ENCODE measurements at places on chromosomes 5 and 9.

- no peak for DNase-seq
Measured at GRCh38 chr9:120481846-120482245, 98.1 kb downstream of the CDK5RAP2 start.

- no peak for DNase-seq
Measured at GRCh38 chr5:74477761-74478160, 162.8 kb downstream of the ENC1 start.

DNA sequence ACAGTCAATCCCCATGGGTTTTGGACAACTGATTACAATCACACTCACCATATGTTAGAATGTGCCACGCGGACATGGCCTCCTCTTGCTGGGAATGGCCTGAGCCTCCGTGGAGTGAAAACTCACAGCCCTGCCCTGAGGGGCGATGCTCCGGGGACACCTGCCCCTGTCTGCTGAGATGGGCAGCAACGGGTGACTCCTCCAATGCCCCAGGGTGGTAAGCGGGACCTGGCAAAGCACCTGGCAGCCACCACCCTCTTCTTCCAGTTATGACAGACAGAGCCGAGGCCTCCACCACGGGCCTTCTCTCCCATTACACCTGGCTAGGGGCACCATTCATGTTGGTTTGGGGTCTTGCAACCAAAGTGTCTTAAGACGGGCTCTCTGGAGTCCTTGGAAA, 94.9 kb upstream of the COL5A1 start:
- no peak for DNase-seq

- DNase-seq: no peak
Measured at GRCh38 chr9:135979547-135980166, 18.5 kb upstream of the UBAC1 start.

- DNase-seq: no peak
Measured at GRCh38 chr5:16727755-16728325, 111.0 kb upstream of the RETREG1 start.

- DNase-seq: no peak
Measured at GRCh38 chr9:115286411-115286810, 168.5 kb upstream of the TNC start.

DNA sequence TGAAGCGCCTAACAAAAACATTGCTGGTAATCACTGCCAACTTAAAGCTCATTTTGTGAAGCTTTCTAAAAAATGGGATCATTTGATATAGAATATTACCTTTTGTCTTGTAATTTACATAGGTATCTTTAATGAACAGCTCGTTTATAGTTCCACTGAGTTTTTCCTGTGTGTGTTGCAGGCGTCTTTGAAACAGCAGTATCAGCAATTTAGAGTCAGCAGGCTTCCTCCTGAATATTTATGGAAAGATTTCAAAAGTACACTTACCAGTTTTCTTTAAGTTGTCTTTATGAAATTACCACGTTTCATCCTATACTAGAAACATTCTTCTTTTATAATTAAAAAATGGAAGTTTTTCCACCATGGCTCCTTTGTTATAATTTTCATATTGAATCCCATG, 140.3 kb upstream of the GRIN3A start:
- DNase-seq: no peak

DNA sequence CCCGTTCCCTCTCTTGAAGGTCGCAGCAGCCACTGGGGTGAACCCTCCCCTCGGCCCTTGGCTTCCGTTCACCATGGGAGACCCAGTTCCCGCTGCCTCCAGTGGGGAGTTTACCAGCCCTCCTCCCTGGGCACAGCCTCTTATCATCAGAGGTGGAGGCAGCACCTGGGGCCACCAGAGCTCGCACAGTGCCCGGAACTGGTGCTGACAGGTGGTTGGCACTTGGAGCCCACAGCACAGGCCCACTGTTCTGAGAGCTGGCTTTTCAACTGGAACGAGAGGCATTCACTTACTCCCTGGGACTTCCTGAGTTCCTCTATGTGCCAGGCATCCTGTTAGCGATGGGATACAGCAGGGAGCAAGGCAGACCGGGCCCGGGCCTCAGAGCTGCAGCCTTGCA, 106.8 kb upstream of the FCN2 start:
- no peak for DNase-seq

DNA sequence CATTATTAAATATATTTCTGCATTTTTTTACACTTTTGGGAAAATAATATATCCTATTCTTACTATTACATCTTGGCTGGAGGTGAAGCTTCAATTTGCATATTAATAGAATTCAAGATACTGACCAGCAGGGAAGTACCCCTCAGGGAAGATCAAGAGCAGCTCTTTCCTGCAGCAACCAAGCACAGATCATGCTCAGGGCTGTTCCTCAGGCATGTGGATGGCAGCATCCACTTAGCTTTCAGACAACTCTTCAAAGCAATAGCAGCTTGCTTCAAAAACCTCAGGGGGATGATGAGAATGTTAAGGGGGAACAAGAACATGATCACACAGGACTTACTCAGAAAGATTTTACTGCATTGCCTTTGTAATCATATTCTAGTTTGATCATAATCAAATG, 731.8 kb downstream of the SEMA5A start:
- DNase-seq: no peak

DNA sequence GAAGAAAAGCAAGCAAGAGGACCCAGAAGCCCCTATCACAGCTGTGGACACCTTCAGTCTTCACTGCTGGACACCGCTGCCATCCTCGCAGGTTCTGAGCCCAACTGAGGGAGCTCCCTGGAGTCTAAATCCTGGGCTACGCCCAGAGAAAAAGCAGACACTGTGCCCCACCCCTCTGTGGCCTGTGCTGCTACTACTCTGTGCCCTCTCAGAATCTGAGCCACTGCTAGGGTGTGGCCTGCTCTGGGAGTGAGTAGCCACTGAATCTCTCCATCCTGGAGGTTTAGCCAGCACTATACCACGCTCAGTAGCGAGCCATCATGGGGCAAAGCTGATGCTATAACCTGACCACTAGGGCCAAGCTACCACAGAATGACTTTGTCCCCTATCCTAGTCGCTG, 338.2 kb downstream of the NPR3 start:
- DNase-seq: no peak

GRCh38 chr5:159915904-159916840, at the start of gene ADRA1B:
Gene ADRA1B (plus strand): TSS chr5:159916482. CDS start chr5:159916906, 424 bp downstream.
- no peak for DNase-seq

GRCh38 chr5:96758621-96759020, 49.1 kb downstream of the ERAP1 start:
- DNase-seq: no peak

GRCh38 chr5:77356740-77357139, 135.4 kb downstream of the WDR41 start:
- no peak for DNase-seq

GRCh38 chr5:168413062-168413461, 73.2 kb upstream of the RARS1 start:
- DNase-seq: no peak

GRCh38 chr5:168734620-168735300, 155.6 kb upstream of the PANK3 start:
- no peak for DNase-seq

DNA sequence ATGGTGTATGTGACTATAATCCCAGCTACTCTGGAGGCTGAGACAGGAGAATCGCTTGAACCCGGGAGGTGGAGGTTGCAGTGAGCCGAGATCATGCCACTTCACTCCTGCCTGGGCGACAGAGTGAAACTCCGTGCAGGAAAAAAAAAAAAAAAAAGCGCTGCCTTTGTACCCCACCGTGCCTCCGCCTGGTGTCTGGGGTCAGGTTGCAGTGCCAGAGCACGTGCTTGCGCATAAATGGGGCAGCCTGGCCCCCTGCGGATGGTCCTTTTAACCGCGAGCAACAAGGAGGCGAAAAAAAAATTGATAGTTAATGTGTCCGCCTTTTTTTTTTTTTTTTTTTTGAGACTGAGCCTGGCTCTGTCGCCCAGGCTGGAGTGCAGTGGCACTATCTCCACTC, 6.3 kb upstream of the CCNB1 start:
- no peak for DNase-seq

- DNase-seq: no peak
Measured at GRCh38 chr5:50969151-50970031, 303.0 kb downstream of the PARP8 start.

GRCh38 chr5:67530609-67531255, 334.1 kb upstream of the CD180 start:
- DNase-seq: no peak

GRCh38 chr5:37739817-37740261, 100.0 kb downstream of the GDNF start:
- no peak for DNase-seq

- DNase-seq: no peak
Measured at GRCh38 chr9:83642793-83643192, 19.9 kb downstream of the IDNK start.

- DNase-seq: no peak
Measured at GRCh38 chr9:79360387-79361347, 211.1 kb upstream of the TLE4 start.

- no peak for DNase-seq
Measured at GRCh38 chr5:54518818-54519508, 1.4 kb downstream of the SNX18 start.

GRCh38 chr5:126101901-126102300, 321.3 kb upstream of the GRAMD2B start:
- no peak for DNase-seq

GRCh38 chr9:69093471-69094103, 58.0 kb downstream of the FXN start:
- no peak for DNase-seq

DNA sequence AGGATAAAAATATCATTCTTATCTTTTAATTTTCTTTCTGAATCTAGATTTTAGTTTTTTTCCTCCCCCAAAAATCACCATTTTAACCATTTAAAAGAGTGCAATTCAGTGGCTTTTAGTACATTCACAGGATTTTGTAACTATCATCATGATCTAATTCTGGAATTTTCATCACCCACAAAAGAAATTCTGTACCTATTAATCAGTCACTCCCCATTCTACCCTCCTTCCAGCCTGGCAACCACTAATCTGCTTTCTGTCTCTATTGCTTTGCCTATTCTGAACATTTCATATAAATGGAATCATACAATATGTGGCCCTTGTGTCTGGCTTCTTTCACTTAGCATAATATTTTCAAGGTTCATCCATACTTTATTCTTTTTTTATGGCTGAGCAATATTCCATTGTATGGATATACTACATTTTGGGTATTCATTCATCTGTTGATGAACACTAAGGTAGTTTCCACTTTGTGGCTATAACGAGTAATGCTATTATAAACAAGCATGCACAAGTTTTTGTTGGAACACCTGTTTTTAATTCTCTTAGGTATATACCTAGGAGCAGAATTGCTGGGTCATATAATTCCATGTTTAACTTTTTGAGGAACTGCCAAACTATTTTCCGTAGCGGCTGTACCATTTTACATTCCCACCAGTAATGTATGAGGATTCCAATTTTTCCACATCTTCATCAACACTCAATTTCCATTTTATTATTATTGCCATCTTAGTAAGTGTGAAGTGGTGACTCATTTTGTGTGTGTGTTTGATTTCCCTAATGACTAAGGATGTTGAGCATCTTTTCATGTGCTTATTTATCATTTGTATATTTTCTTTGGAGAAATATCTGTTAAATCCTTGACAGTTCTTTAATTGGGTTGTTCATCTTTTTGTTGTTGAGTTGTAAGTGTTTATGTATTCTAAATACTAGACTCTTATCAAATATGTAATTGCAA, 340.3 kb downstream of the CWC27 start:
- DNase-seq: no peak

DNA sequence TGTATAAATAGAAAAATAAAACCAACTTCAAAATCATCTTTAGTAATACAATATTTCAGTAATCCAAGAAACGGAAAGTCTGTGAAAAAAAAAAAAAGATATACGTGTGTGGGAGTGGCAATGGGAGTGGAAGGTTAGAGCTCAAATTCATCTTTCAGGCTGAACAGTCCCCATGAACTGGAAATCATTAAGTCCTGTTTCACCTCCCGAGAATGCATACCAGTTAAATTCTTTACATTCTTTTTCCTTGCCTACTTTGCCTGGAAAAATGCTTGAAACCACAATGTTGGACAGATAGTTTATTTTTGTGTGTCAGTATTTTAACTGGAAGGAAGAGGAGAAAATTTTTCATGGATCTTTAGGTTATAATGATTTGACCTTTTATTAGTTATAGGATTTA, 166.8 kb downstream of the MUSK start:
- no peak for DNase-seq

- DNase-seq: no peak
Measured at GRCh38 chr9:99601571-99602111, 220.0 kb upstream of the NR4A3 start.

GRCh38 chr9:3241290-3241689, 284.5 kb downstream of the RFX3 start:
- no peak for DNase-seq

DNA sequence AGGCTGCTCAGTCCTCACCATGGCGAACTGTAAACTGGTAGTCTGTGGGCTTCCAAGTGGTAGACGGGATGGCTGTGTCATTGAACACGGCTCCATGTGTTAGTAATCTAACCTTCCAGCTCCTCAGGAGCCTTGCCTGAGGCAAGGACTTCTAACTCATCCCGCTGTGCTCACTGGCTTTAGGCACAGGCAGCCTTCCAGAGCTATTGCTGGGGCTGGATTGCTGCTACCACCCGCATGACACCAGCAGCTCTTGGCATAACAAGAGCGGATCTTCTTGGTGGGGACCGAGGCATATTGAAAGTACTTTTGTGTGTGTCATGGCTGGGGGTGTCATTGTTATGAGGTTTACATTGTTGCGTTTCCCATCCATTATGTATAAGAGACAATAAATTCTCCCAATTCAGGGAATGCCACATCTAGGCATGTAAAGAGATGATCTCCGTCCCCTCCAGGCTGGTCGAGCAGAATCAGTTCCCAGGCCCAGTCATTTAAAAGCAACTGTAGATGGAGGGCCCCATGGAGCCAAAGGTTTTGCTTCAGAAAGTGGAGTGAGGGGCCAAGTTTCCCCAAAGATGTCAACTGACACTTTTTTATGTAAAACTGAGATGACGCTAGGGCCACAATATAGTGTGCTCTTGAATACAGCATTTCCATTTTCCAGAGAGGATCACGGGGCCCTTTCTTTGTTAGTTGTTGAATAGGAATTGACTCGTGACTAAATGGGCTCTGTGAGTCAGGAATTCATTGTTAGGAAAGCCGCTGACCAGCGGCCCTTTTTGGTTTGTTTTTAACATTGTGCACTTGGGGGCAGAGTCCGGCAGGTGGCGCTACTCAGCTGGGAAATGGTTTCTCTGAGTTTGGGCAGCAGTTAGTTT, 759.5 kb downstream of the TAF11L14 start:
- DNase-seq: peak; percentile 75

All from HT-29 (cell line).